ENCODE measurements at places on chromosomes 3 and 15.

DNA sequence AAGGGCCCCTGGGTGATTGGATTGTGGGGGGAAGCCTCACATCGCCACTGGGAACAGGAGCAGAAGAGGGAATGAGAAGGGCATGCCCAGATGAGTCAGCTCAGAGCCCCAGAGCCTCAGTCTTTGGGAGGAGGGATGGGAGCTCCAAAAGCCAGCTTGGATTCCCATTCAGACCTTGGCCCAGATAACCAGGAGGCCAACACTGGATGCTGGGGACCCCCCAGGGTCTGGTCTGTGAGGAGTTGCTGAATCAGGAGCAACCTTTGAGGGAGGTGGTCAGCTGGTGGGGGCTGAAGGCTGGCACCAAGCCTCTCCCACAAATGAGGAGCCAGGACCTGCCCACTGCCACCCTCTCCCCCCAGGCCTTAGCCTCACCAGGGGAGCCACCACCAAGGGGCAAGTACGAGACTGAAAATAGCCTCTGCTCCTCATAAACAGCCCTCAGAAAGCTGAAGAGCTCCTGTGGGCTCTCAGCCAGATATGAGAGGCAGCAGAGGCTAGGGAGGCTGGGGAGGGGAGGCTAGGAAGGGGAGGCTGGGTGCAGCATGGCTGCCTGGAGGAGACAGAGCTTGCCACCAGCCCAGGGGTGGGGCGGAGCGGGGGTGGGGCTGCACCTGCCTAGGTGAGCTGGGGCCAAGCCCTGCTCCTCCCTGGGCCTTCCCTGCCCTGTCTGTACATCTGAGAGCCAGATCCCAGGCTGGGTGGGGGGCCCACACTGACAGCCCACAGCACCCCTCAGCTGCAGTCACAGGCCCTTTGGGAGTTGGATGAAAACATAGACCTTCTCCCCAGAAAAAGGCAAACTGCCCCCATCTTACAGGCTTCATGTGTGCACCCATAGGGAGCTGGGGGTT is 99.8 kb downstream of the SEC22A start:
- DNase-seq = no peak

GRCh38 chr3:58260261-58260731 is 22.7 kb downstream of the ABHD6 start:
- peak; percentile 6 for DNase-seq

DNA sequence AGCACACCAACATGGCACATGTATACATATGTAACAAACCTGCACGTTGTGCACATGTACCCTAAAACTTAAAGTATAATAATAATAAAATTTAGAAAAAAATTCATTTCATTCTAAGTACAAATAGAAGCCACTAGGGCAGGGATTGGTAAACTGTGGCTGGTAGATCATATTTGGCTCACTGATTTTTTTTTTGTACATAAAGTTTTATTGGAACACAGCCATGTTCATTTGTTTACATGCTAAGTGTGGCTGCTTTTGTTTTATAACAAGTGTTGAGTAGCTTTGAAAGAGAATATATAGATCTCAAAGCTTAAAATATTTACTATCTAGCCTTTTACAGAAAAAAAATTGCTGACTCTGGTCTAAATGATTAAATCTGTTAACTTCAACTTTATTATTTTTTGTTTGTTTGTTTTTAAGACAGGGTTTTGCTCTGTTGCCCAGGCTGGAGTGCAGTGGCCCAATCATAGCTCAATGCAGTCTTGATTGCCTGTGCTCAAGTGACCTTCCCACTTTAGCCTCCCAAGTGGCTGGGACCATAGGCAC is 32.8 kb downstream of the SLC30A4 start:
- DNase-seq = no peak

DNA sequence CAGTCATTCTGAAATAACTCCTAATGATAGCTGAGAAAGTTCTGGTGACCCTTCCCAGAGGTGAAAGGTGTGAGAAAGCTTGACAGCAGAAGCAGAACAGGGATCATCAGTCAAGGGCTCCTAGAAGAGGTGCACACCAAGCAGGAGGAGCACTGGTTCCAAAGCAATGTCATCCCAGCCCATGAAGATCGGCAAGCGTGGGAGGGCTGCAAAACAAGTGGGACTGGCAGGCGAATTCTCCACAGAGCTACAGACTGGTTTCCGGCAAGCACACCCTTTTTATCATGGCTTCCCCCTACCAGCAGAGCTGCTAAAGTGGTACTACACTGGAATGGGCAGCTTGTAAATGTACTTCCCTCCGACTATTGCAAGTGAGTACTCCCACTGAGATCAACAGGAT is 62.3 kb upstream of the MYO5C start:
- DNase-seq = no peak

DNA sequence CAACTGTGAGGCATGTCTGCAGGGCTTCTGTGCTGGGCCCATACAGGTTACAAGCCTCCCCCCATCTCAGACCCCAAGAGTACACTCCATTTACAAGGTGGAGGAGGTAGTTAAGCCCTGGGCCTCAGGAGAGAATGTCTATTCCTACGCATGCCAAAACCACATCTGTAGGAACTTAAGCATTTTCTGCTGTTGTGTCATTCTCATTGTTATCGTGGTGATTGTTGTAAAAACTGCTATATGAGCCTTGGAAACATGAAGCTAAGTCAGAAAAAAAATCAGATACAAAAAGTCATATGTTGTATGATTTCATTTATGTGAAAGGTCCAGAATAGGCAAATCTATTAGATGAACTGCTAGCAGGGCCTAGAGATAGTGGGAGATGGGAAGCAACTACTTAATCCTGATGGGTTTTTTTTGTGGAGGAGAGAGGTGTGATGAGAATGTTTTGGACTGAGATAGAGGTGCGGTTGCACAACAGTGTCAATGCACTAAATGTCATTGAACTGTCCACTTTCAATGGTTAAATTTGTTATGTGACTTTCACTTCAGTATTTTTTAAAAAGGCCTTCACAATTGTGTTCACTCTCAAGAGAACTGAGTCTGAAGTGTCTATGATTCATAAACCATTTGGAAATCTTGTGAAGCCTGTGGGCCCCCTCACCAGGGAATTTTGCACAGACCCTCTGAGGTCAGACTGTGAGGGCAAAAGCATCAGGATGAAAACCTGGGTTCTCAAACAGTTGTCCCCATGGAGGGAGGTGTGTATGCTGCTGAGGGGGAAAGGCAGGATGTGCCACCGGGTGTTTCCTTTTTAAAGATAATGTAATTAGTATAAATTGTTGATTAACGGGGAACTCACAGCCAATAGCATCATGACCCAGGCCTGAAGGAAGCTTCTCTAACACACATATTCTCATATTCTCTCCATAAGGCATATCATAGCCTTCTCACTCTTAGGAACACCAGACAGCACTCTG is 3.2 kb downstream of the RTP3 start:
- no peak for DNase-seq

DNA sequence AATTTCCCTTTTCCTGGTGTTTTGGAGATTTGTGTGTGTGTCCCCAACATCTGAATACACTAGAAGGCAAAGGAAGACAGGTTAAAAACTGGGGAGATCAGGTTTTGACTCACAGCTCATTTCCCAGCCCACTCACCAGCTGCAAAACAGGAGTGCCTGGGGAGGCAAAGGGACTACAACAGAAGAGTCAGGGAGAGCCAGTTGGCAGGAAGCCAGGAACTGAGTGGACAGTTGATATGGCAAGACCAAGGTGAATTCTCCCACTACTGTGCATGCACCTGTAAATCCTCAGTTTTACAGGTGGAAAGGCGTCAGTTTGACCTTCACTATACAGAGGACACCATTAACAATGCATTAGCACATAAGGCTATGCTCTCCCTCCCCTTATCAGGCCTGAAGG is 901.5 kb upstream of the SEMA6D start:
- no peak for DNase-seq

DNA sequence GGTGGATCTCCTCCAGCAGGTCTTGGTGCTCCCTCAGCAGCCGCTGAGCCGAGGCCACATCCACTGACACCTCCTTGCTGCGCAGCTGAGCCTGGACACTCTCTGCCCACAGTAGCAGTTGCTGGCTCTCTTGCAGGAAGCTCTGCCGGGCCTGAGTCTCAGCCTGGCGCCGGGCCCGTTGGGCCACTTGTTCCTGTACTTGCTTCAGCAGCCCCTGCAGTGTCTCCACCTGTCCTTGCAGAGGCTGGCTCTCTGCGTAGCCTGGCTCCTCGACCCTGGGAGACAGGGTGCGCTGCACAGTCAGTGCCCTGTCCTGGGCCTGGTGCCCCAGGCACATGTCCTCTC is 15.5 kb downstream of the SPTBN5 start:
- DNase-seq = no peak

GRCh38 chr15:85318732-85319076 is 61.7 kb upstream of the AKAP13 start:
- no peak for DNase-seq

DNA sequence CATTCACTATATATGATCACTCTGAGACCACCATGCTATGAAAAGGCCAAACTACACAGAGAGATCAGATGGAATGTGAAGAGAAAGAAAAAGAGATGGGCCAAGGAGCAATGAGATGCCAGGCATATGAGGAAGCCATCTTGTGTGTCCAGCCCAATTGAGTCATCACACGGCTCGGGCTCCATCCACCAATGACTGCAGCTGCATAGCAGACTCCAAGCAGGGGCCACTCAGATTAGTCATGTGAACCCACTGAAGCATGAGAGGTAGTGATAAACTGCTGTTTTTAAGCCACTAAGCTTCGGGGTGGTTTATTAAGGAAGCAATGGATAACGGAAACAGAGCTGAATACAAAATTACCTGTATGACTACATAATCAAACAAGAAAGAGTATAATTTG is 185.9 kb downstream of the SUCLG2 start:
- no peak for DNase-seq

DNA sequence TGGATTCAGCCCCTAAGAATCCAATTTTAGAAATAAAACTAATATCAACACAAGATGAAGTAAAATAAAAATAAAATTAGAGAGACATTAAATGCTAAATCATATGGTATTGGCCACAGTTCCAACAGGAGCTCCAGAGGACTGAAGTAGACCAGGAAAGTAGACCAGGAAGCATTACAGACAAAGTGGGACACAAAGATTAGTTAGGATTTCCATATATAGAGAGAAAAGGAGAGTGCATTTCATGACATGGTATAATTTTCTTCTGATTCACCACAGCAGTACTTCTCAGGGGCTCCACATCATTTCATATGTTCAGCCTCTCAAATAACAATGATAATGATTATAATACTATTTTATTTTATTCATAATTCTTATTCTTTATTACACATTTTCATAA is 18.3 kb downstream of the FGF7 start:
- no peak for DNase-seq

GRCh38 chr3:72265256-72266015 is 480.5 kb upstream of the PROK2 start:
- DNase-seq = no peak

Measured in trophoblast cell (in vitro differentiated cells and primary cell).